ENCODE measurements at places on chromosomes 13 and 19.
A peak's percentile ranks its signal among the peaks of the same experiment; 100 is the strongest.

GRCh38 chr13:76884186-76884906, 1.9 kb downstream of the KCTD12 start:
- DNase-seq, result no peak

DNA sequence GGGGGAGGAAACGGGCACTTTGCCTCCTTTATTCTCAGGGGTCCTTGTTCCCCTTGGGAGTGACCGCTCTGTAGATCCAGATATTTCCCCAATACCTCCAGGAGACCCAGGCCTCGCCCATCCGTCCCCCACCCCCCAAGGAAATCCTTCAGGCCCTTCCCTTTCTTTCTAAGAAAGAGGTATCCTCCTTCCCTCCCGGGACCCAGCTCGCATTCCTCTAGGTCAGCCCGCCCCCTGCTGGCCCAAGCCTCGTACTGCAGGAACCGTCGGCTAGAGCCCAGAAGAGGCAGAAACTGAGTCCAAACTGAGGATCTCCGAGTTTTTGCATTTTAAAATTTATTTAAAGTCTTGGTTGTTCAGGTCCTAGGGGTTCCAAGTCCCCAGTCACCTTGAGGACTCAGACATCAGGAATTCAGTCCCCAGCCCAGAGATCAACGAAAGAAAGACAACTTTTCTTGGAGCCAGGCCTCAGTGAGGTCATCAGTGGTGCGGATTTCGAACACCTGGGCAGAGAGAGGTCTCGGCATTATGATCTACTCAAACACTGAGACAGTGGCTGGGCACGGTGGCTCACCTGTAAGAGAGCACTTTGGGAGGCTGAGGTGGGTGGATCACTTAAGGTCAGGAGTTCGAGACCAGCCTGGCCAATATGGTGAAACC, 7.5 kb upstream of the LRFN1 start:
- no peak for DNase-seq

DNA sequence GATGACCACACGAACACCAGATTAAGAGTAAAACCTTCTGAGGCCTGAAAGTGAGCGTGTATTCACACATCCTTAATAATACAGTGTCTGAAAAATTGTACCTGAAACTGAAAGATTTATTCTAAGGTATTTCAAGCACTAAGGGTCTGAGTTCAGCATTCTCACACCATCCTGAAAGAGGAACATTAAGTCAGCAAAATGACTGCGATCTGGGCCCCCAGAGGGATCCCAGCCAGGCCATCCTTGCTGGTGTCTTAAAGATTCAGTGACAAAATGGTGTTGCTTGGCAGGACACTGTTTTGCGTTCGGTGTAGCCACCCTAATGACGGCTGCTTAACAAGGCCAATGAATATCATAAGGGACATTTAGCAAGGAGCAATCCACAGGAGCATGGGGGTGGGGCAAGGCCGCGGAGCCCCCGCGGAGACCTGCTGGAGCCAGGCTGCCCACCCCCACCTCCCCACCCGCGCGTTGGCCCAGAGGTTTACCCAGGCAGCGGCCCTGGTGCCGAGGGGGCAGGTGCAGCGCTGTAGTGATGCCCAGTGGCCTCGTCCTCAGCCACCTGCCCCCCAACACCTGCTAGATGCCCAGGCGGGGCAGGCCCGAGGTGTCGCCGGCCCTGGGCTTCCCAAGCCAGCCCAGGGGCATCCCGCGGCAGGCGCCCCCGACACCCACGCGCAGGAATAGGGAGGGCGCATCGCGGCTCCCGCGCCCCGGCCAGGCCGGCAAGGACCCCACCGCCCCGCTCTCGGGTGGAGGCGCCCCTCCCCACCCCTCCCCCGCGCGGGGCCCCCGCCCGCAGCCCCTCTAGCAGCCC, 742 bp downstream of the NALCN start:
- no peak for DNase-seq

- DNase-seq, result no peak
Observed at GRCh38 chr13:34360702-34361101, 542.8 kb downstream of the RFC3 start.

DNA sequence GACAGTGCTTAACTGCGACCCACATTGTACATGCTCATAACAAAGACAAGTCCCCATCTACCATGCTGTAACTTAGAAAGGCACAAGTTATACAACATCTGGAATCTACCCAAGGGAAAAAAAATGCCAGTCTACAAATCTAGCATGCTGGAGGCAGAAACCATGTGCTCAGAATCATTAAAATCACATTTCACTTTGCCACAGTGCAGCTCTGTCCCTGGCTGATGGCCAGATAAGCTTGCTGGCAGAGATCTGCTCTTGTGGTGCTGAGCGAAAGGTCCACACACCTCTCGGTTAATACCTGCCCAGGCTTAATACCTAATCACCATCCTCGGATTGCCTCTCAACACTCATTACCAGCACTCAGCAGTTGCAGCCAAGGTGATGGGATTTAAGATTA, 74.1 kb upstream of the UQCRFS1 start:
- no peak for DNase-seq

DNA sequence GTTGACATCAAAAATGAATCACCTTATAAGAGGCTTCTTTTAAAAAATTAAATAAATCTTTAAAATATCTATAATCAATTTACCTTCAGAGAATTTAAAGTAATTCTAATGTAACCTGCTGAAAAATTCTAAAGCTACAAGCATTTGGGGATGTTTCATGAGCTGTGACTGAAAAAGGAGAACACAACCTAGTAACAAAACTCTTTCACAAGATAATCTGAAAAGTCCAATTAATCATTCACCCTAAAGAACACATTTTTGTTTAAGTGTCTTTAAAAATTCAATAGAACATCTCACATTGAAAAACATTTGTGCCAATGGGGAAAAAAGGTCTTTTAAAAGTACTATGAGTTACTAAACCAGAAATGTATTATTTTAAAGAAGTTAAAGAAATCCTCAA, 22.8 kb downstream of the KLF12 start:
- no peak for DNase-seq

DNA sequence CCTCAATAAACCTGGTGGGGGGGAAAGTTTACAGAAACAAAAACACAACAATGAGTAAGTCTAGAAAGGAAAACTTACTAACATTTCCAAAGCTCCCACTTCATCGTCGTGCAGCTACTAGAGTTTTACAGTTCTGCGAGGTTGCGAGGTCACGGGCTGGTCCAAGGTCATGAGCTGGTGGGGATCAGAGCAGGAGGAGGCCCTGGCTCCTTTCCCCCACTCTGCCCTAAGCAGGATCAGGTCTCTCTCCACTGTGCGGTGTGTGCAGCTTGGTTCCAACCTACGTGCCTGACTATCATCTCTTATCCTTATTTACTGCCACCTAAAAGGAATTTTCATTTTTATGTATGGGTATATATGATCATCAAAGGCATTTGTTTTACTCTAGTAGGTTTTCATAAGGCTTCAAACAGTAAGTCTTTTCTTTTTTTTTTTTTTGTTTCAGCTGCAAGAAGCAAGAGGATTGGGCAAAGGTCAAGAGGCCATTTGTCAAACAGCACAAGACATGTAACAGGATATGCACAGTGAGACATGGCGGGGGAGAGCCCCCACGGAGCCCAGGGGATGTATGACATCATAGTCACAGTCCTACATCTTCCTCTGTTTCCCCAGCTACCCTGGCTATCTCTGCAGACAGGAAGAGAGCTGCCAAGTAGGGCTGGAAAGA, 76.6 kb upstream of the POMP start:
- DNase-seq, result peak; percentile 13

- no peak for DNase-seq
Observed at GRCh38 chr13:66218583-66218982, 1011.6 kb downstream of the PCDH9 start.

GRCh38 chr13:55432814-55433213, 1707.9 kb upstream of the PRR20A start:
- no peak for DNase-seq

DNA sequence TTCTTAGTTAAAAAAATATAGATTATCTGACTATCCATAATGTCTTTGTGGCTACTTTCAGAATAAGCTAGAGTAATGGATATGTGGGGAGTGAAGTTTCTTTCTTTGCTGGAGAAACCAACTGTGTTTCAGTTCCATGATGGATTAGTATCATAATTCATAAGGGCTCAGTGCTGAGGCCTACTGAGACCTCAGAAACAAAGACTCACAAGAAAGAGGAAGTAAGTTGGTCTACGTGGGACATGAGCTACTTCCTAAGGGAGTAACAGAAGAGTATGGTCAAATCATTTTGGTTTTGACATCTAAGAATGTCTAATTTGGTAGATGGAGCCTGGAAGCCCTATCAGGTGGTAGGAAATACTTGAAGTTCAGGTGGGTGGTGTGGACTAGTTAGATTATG, 99.0 kb upstream of the HTR2A start:
- DNase-seq, result peak; percentile 15

DNA sequence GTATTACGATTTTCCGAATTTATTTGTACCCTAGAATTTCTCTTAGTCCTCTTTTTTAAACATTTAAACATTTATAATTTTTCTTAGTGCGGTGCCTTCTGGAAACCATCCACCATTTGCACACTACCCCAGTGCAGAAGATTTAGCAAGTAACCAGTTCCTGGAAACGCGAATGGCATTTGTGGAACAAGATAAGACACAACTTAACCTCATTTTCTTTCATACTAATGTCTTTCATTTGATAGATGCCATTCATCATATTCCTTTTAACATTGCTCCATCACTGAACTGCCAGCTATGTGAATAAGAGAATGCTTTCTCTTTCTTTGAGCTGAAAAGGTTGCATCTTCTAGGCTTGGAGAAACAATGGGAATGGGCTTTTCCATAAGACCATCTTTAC, 6.8 kb downstream of the FRY start:
- DNase-seq, result no peak

Measured in GM12891 (cell line).